ENCODE measurements at places on chromosomes 3 and 15. TPM values are rescaled to one million over a fixed set of nuclear protein-coding genes. Genes with fewer than 3 reads are reported as not detected.

- DNase-seq, result no peak
- no peaks in the 10 kb centered on the region for H3K4me1 ChIP-seq
- H3K27me3 ChIP-seq, result no peaks in the 10 kb centered on the region
- H3K27ac ChIP-seq, result no peak overlapping the region
- no peak overlapping the region for H3K4me3 ChIP-seq
- H3K36me3 ChIP-seq, result peaks cover 26% of the 10 kb centered on the region
These were observed 57.3 kb downstream of the CEP63 start for GRCh38 chr3:134543113-134543512.

The FGF7 gene
- total RNA-seq, result 17.6 TPM

The CTNNB1 gene
- 478 TPM for total RNA-seq

GRCh38 chr3:182300266-182300665 is 493.0 kb upstream of the ATP11B start:
- no peak for DNase-seq
- no peak overlapping the region for H3K4me3 ChIP-seq
- H3K27me3 ChIP-seq, result no peaks in the 10 kb centered on the region

The SGO1 gene
- total RNA-seq, result 26.5 TPM

GRCh38 chr15:86488046-86488445 is 408.4 kb downstream of the AGBL1 start:
- H3K36me3 ChIP-seq, result no peaks in the 10 kb centered on the region
- H3K4me1 ChIP-seq, result no peaks in the 10 kb centered on the region
- no peak overlapping the region for H3K27ac ChIP-seq
- no peak for DNase-seq
- no peaks in the 10 kb centered on the region for H3K27me3 ChIP-seq

DNA sequence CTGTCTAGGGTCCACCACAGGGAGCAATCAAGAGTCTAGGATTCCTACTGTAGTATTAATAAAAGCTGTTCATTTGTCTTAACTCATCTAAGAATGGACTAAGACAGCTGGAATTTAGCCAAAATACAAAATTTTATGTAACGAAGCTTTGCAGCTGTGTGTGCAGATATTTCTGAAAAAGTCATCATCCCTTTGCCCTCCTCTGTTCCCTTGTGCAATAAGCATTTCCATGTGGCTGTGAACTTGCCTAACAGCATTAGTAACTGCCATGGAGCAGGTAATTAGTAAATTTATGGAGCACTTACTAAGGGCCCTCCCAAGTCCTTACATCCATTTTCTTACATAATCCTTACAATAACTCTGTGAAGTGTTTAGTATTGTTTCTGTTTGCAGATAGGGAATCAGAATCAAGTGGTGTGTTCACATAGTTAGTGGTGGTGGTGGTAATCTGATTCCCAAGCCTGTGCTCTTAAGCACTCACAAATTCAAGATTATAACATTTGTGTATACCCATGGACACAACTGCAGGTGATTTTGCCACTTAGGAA is 114.5 kb downstream of the RARB start:
- H3K4me1 ChIP-seq, result no peaks in the 10 kb centered on the region
- no peaks in the 10 kb centered on the region for H3K27me3 ChIP-seq
- DNase-seq, result no peak
- no peak overlapping the region for H3K27ac ChIP-seq
- H3K4me3 ChIP-seq, result no peak overlapping the region

GRCh38 chr15:58182460-58183163 is 44.4 kb downstream of the AQP9 start:
- no peaks in the 10 kb centered on the region for H3K36me3 ChIP-seq
- peak; percentile 14 for DNase-seq

- no peak overlapping the region for H3K27ac ChIP-seq
- no peaks in the 10 kb centered on the region for H3K27me3 ChIP-seq
- no peaks in the 10 kb centered on the region for H3K36me3 ChIP-seq
- DNase-seq, result no peak
- no peaks in the 10 kb centered on the region for H3K4me1 ChIP-seq
- H3K4me3 ChIP-seq, result no peak overlapping the region
These were observed 464.1 kb downstream of the RAP2B start for GRCh38 chr3:153626158-153626557.
